ENCODE measurements at places on chromosomes 3 and 15.

DNA sequence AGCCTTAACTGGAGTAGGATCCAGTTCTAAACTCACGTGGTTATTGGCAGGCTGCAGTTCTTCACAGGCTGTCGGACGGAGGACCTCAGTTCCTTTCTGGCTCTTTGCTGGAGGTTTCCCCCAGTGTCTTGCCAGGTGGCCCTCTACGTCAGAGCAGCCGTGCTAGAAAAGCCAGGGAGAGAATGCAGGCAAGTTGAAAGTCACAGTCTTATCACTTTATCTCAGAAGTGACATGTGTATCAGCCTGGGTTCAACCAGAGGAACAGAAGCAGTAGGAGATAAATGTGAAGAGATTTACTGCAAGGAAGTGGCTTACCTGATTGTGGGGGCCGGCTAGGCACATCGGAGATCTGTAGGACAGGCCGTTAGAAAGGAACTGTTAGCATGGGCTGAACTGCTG is 125.3 kb upstream of the BNIP2 start:
- no peak for DNase-seq

- DNase-seq = no peak
Observed at GRCh38 chr15:33145447-33145846, 49.1 kb downstream of the FMN1 start.

DNA sequence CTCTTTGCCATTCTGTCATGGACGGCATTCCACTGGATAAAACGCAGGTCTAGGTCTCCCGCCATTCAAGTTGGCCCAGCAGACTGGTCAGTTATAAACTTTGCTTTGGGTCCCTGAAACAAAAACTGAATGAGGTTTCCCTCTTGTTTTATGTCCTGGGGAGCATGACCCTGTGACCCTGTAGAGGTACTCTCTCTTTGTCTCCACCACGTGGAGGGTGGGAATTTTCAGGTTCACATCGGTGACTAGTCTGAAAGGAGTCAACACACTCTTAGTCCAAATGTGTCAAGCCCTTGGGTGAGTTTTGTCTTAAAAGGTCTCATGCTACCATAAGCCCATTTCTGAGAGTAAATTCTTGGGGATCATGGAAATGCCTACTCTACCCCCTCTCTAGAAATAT is 139.9 kb downstream of the PLCH1 start:
- DNase-seq = no peak

- DNase-seq = no peak
Observed at GRCh38 chr3:170033489-170033888, 4.3 kb upstream of the GPR160 start.

DNA sequence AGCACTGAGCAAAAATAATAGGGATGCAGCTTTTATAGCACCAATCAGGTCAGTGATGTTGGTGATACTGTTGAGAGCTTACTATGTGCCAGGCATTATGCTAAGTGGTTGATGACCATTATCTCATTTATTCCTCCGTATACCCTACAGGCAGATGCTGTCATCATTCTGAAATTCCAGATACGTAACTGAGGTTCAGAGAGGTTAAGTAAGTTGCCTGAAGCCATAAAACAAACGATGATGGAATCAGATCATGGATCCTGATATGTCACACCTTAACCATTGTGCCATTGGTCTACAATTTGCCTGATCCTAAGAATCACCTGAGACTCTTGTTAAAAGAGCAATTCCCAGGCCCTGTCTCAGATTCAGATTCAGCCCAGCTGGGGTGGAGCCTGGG is 49.5 kb downstream of the ST6GAL1 start:
- DNase-seq = no peak

DNA sequence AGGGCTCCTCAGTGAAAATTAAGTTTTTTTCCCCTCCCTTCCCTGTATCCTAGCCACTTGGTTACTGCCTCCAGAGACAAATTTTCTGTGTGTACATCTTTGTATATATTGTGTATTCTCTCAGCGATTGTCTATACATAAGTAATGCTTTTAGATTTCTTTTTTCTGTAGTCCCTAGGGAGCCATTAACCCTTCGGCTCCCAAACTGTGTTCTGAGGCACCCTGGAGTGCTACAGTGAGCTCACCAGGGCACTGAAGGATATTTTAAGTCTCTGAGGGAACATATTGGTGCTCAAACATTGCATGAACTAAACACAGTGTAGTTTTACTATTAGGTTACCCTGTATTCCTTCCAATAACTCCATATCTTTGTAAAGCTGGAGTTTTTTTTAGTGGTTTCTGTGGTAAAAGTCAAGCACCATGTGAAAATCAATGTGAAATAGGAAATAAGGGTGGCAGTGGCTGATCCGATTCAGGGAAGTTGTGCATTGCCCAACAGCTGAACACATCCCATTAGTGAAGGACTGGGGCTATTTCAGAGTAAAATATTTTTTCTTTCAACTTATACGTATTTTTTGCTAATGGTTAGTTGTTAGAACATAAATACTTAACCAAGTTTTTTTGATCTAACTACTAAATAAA is 43.0 kb downstream of the USP13 start:
- no peak for DNase-seq

- no peak for DNase-seq
Observed at GRCh38 chr3:46898321-46899150, 21.0 kb downstream of the PTH1R start.

GRCh38 chr15:85289677-85290365 is 90.6 kb upstream of the AKAP13 start:
- DNase-seq = no peak

Measured in BJ (cell line).